GM20000 (cell line): ENCODE measurements at places on chromosomes 12 and 14.
A peak's percentile ranks its signal among the peaks of the same experiment; 100 is the strongest.

- no peak for DNase-seq
These were observed 1.7 kb downstream of the HNF1A start for GRCh38 chr12:120979862-120980696.

GRCh38 chr14:76814726-76815645 is 2.3 kb upstream of the ANGEL1 start:
- no peak for DNase-seq

- no peak for DNase-seq
These were observed at the start of gene ASPG for GRCh38 chr14:104085032-104085888. TSS of gene ASPG (plus strand) at chr14:104085700. CDS start at chr14:104085771, 71 bp downstream.

DNA sequence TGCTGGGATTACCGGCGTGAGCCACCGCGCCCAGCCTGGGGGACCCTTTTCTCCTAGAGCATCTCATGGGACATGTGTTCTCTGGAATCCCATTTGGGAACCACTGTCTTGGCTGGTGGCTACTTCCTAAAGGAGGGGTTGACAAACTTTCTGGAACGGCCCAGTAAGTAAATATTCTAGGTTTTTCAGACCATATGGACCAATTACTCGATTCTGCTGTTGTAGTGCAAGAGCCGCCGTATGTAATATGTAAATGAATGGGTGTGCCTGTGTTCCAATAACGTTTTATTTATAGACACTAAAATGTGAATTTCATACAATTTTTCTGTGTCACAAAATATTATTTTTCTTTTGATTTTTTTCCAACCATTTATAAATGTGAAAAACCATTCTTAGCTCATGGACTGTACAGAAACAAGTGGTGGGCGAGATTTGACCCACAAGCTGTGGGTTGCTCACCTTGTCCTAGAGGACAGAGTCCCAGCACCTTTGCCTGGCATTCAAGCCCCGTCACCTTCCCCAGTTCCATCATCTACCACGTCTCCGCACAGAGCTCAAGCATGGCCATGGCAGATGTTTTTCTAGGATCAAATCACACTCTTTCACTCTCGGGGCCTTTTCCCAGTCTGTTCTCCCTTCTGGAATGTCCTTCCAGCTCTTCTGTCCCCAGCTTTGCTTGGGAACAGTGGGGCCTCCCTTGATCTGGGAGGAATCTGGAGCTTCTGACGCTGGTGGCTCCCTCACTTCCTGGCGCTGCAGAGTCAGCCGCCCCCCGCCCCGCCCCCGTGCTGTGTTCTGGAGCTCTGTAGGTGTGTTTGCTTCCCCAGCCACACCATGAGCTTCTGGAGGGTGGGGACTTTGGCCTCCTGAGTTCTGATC is 17.9 kb upstream of the RCOR1 start:
- no peak for DNase-seq

GRCh38 chr12:234891-235415 is 21.0 kb upstream of the SLC6A12 start:
- DNase-seq = no peak

- no peak for DNase-seq
These were observed 225.0 kb downstream of the KCNC2 start for GRCh38 chr12:74984631-74985030.

- peak; percentile 65 for DNase-seq
These were observed at the start of gene NID2 for GRCh38 chr14:52068615-52069306. TSS of gene NID2 (minus strand) at chr14:52069059. CDS start at chr14:52068994, 65 bp downstream.

GRCh38 chr14:52307905-52308304 is 6.2 kb upstream of the PTGER2 start:
- no peak for DNase-seq

GRCh38 chr12:130632642-130633041 is 83.5 kb downstream of the RIMBP2 start:
- DNase-seq = no peak

GRCh38 chr14:100765296-100765695 is 38.6 kb downstream of the DLK1 start:
- DNase-seq = no peak

- peak; percentile 17 for DNase-seq
These were observed 352.0 kb downstream of the BCAT1 start for GRCh38 chr12:24596768-24597388.

DNA sequence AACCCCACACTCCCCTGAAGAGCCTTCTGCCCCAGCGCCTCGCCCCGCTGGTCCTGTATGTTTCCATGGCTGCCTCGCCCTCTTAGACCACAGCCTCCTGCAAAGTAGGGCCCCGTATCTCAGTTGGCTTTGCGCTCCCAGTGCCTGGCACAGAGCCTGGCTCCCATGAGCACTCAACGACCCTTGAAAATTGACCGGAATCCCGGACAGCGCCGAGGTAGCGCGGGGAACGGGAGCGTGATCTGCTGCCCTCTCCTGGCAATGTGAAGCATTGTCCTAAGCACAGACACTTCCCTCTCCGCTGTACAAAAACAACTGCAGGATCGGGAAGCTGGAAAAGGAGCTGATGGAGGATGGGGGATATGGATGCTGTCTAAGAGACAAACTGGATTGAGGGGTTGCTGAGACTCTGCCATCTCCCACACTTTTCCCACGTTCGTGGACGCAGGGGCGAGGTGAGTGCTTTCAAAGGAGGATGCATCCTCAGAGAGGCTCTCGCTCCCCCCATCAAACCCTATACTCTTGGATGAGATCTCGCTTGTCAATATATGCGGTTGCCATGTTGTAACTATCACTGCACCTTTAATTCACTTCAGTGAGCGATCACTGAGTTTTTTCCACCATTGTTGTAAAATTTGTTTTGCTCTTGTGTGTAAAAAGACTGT is 10.7 kb upstream of the FKBP4 start:
- peak; percentile 69 for DNase-seq

DNA sequence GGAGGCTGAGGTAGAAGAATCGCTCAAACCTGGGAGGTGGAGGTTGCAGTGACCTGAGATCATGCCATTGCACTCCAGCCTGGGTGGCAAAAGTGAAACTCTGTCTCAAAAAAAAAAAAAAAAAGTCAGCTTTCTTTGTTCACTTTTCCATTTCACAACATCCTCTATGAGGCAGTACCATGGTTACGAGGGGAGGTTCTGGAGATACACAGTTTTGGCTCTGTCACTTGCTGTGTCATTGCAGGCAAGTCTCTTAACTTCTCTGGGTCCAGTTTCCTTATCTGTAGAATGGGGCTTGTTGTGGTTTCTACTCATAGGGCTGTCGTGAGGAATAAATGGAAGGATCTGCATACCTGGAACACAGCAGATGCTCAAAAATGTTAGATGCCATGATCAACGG is 75.6 kb upstream of the SLC24A4 start:
- no peak for DNase-seq

DNA sequence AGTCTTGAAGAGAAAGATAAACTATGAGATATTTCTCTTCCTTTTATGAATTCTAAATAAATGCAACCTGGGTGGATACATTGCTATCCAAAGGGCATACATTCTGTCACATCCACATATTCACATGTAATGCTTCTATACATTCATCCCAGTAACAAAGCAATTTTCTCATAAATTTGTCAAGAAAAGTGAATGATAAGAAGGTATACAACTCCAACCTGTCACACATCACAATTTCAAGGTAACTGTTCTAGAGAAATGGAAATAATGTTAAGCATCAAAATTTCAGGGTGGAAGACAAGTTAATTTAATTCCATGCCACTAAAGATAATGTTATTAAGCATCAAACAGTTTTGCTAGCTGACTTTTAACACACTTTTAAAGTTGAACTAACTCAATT is 212.9 kb downstream of the SYT10 start:
- DNase-seq = no peak

- no peak for DNase-seq
These were observed 399.9 kb downstream of the FOXG1 start for GRCh38 chr14:29166507-29166906.

DNA sequence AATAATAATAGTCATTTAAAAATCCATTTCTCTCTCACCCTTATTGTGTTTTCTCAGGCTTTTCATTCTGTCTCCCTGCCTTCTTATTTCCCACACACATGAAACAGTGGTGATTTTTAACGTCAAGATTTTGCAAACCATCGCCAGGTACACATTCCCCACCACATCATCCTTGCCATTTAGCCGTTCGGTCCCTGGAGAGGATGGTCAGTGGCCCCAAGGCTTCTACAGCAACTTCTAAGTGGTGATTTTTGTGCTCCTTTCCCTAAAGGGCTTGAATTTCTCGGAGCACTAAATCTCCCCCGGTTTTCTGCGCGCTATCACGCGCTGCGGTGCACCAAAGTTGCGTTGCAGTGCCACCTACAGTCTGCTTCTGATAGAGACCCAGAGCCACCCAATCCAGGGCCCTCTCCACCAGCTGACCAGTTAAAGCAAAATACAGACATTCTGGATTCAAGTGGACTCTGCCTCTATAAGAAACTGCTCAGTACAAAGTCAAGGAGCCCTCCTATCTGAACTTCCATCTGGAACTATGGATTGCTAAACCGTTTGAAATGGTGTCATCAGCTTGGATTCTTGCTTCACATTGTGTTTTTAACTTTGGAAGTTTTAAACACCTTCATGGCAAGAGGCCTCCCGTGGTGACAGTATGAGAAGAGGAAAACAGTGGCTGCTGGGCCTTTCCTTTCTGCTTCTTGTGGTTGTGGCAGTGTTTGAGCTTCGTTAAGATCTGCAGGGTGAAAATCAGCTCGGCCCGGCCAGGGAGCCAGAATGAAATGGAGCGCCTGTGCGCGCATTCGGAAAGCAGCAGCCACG is 234.0 kb downstream of the SPTSSA start:
- peak; percentile 76 for DNase-seq

DNA sequence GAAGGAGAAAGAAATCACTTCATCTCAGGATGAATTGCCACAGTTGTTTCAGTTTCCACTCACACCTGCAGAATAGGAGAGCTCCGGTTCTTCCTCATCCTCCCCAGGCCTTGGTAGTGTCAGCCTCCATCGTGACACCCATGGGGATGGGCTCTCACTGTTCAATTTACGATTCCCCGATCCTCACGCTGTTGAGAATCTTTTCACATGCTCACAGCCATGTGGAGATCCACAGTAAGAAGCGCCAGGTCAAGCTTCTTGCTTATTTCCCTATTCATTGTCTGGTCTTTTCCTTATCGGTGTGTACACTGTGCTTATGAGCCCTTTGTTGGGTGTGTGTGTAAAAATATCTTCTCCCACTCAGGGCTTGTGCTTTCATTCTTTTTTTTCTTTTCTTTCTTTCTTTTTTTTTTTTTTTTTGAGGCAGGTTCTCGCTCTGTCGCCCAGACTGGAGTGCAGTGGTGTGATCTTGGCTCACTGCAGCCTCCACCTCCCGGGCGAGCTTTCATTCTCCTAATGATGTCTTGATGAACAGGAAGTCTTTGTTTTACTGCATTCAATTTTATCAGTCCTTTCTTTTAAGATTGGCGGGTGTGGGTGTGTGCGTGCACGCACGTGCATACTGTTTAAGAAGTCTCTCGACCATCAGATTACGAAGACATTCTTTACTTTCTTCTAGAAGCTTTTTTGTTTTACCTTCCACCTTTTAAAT is 21.5 kb downstream of the RIN3 start:
- DNase-seq = no peak

GRCh38 chr12:15274561-15274967 is 47.7 kb upstream of the PTPRO start:
- DNase-seq = no peak

DNA sequence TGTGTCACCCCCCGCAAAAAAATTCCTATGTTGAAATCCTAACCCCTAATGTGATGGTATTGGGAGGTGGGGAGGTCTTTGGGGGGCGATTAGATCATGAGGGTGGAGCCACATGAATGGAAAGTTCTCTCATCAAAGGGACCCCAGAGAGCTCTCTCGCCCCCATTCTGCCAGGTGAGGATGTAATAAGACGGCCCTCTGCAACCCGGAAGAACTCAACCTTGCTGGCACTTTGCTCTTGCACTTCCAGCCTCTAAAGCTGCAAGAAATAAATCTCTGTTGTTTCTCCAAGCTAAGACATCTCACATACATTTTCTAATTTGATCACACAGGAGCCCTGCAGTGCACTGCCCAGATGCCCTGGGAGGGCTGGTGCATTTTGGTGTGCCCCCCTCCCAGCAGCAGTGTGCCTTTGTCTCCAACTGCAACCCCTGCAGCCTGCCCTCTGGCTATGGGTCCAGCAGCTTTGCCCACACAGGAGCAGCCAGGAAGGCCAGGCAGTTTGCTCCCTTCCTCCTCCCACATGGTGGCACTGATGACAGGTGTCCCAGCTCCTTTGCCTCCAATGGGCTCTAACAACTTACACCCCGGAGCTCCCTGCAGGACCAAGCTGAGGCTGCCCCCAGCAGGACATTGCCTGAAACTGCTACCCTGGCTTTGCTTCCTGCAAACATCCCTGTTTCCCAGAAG is 59.3 kb downstream of the C14orf132 start:
- peak; percentile 33 for DNase-seq

DNA sequence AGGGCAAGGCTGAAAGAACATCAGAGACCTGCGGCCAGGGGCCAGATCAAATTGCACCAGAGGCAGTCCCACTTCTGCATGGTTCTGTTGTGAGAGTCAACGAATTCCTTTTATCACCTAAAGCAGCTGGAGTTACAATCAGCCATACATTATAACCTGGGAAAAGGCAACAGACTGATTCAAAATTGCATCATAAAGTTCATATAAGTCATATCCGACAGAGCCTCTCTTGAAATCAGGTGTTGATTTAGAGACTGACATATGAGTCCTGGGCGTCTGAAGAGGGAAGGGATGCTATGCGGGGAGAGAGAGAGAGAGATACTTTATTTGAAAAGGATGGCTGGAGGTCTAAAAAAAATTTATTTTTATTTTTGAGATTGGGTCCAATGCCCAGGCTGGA is 89.4 kb downstream of the EFCAB11 start:
- no peak for DNase-seq

GRCh38 chr14:98782062-98782461 is 489.9 kb downstream of the BCL11B start:
- no peak for DNase-seq

- no peak for DNase-seq
These were observed 109.4 kb downstream of the DACT1 start for GRCh38 chr14:58747181-58747580.

- DNase-seq = no peak
These were observed 5.4 kb downstream of the TCL1B start for GRCh38 chr14:95691591-95691990.

GRCh38 chr12:96397756-96398423 is 2.3 kb downstream of the CDK17 start:
- DNase-seq = no peak

- no peak for DNase-seq
These were observed 37.0 kb downstream of the APPL2 start for GRCh38 chr12:105198961-105199360.

DNA sequence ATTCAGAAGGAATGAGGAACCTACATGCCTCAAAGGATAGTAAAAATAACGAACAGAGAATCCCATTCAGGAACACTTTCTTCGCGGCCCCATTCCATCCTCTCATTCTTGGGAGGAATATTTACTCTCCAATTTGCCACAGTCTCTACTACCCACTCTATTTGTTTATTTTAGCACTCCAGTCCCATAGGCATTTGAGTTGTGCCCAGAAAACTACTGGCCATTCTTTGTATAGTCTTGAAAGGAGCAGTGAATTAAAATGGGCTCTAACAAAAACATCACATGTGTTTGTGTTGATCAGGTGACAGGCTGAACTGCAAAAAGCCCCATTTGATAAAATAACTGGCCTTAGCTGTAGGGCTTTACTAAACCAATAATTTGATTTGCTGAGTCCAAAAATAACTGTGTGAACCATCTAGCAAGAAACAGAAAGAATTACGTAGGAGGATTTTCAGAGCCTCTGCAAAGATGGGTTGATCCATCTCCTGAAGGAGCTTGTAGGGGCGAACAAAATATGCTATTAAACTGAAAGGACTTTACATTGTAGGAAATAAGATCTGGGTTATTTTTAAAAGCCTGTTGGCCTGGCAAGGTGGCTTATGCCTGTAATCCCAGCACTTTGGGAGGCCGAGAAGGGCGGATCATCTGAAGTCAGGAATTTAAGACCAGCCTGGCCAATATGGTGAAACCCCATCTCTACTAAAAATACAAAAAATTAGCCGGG is 142.3 kb upstream of the CPNE8 start:
- DNase-seq = no peak
